Endothelial cell of coronary artery (primary cell): ENCODE measurements at places on chromosomes 13 and 19. TPM values are rescaled to one million over a fixed set of nuclear protein-coding genes. Genes with fewer than 3 reads are reported as not detected.

ITGBL1 gene
- total RNA-seq, result 7.9 and 48.5 TPM in 2 replicates

GRIN2D gene
- total RNA-seq, result 0.27 and 0.66 TPM in 2 replicates

C13orf46 gene
- 0.09 and 0.47 TPM in 2 replicates for total RNA-seq

ZNF835 gene
- total RNA-seq, result under 0.01 and 0.19 TPM in 2 replicates

CD70 gene
- not detected in 2 replicates for total RNA-seq

LRRC25 gene
- not detected in 2 replicates for total RNA-seq

PCDH20 gene
- not detected in 2 replicates for total RNA-seq

KLK3 gene
- total RNA-seq, result not detected in 2 replicates

TUBA3C gene
- total RNA-seq, result not detected in 2 replicates

ERCC2 gene
- 26.1 and 55.5 TPM in 2 replicates for total RNA-seq

RFPL4A gene
- 0.36 TPM in 1 of 2 replicates, not detected in the other for total RNA-seq

SMARCA4 gene
- 91.1 and 95.7 TPM in 2 replicates for total RNA-seq

CDC42EP5 gene
- 34.8 and 39.1 TPM in 2 replicates for total RNA-seq

GNG14 gene
- not detected in 2 replicates for total RNA-seq

ZNF320 gene
- 3.6 and 6.5 TPM in 2 replicates for total RNA-seq

SH2D3A gene
- 0.18 and 0.38 TPM in 2 replicates for total RNA-seq

TFDP1 gene
- total RNA-seq, result 46.3 and 54.2 TPM in 2 replicates

KLHL1 gene
- not detected in 2 replicates for total RNA-seq

COMP gene
- not detected in 2 replicates for total RNA-seq

CEACAM16 gene
- 0.09 TPM in 1 of 2 replicates, not detected in the other for total RNA-seq

LYPD4 gene
- total RNA-seq, result not detected in 2 replicates

CKM gene
- total RNA-seq, result not detected in 2 replicates

FGF22 gene
- 0.09 TPM in 1 of 2 replicates, not detected in the other for total RNA-seq

ZNF283 gene
- 8.4 and 11.0 TPM in 2 replicates for total RNA-seq

LRRC8E gene
- 1.6 and 2.2 TPM in 2 replicates for total RNA-seq
